Stimulated activated CD4-positive, alpha-beta T cell treated with anti-CD3 and anti-CD28 coated beads, Interleukin-1b, Interleukin-23, amount 100 ng/mL, for 1 hour (primary cell): ENCODE measurements at places on chromosomes 6 and 20.

DNA sequence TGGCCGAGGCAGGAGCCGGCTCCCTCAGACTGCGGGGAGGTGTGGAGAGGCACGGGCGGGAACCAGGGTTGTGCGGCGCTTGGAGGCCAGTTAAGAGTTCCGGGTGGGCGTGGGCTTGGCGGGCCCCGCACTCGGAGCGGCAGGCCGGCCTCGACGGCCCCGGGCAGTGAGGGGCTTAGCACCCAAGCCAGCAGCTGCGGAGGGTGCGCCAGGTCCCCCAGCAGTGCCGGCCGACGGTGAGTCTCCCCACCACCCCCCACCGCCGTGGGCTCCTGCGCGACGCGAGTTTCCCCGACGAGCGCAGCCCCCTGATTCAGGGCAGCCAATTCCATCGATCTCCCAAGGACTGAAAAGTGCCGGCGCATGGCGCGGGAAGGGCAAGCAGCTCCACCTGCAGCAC, 605.4 kb upstream of the SLC35B3 start:
- no peak for DNase-seq

DNA sequence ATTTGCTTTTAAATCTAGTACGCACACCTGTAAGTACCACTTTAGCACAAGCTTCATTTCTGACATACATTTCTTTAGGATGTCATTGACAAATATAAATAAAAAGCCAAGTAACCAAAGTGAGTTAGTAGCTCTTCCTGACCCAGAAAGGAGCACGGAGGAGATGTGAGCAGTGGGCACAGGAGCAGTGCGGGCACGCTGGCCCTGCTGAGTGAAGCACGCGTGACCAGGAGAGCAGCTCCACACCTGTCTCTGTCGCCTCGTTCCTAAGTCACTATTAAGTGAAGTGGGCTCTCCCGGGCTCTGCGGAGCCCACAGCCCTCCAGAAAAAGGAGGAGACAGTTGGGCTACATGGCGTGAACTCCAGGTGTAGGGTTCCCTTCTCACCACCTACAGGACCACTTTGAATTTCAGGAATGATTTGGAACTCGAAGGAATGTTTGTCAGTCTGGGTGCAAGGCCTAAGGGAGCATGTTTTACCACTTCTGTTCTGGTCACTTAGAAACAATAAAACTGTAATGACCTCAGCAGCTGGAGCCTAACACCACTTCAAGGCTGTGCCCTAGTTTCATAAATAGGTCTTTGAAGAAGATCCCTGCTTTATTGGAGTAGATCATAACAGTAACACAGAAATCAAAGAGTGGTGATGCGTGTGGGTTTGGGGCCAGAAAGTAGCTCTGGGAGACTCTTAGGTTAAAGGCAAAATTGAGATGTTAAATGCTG, 95.9 kb downstream of the FAM120B start:
- no peak for DNase-seq

DNA sequence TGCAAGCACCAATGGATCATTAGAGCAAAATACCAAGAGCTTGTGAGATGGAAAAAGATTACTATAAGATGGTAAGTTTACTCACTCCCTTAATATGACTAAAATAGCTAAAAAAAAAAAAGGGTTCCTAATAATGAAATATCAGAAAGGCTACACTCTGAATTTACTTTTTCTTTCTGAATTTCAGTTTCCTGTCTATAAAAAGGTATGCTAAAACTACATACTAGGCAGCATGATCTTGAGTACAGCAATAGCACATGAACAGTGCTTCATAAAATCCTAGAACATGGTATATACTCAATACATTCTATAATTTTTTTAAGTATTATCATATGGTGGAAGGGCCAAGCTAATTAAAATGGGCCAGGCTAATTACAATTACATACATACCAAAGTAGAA, 24.0 kb upstream of the FAM135A start:
- DNase-seq, result no peak

GRCh38 chr6:47698342-47698787, at the start of gene ADGRF4:
ADGRF4 (plus strand) TSS chr6:47698580; CDS start chr6:47707246, 8,666 bp downstream.
- no peak for DNase-seq

DNA sequence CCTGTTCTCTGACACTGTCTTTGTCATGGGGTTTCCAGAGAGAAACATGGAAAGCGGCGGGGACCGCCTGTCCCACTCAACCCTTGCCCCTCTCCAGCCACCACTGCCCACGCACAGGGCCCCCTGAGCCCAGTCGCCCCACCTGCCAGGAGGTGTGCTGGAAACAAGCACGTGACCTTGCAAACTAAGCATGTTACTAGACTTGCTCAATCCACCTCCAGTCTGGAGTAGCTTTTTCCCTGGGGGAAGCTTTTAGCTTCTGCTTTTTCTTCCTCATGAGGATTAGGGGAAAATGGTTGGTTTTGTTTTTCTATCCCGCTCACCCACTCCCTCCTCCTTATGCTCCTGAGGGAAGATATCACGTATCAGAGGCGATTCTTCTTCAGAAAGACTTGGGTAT, 105.7 kb downstream of the PLEKHG1 start:
- no peak for DNase-seq

- DNase-seq, result no peak
Observed at GRCh38 chr6:145903356-145904102, 60.6 kb downstream of the SHPRH start.

DNA sequence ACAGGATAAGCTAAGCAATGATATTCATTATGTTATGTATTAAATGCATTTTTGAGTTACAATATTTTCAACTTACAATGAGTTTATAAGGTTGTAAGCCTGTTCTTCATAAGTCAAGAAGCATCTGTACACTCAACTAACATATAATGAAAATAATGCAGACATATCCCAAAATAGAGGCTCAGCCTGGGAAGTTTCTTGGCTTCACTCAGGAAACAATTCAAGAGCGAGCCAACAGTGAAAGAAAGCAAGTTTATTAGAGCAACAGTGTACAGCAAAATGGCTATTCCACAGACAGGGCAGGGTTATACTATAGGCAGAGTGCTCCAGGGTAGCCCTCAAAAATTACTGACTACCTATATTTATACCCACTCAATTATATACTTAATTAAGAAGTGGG, 1581.8 kb downstream of the HACE1 start:
- no peak for DNase-seq
